Effector memory CD8-positive, alpha-beta T cell (primary cell): ENCODE measurements at places on chromosomes 1 and 21.

DNA sequence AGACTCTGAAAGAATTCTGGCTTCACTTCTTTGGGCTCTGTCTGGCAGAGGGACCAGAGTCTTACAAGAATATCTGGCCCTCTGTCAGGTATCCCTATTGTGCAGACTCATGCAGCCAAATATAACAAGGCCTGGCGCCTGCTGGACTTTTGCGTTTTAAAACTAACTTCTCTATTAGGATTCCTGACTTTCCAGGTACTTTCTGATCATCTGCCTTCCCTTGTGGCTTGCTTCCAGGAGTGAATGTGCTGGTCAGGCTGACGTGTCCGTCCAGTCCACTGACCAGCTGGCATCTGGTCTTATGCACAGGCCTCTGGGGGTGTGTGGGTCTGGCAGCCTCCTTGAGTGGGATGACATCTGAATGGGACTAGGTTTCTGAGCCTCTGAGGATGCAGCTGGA is 8.6 kb upstream of the RAB29 start:
- DNase-seq: no peak

DNA sequence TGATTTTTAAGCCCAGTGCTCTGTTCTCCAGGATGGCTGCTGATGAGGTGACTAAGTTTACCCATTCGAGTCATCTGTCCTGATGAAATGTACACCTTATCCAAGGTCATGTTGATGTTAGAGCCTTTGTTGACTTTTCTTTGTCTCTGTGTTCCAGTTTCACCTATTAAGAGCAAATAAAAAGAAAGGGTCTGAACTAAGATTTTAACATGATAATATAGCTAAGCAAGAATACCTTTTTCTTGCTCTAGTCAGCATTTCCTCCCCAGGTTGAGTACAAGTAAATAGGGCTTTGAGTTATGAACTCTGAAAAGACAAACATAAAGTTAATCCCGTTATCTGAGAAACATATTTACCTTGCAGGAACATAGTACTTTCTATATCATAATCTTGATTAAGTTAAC is 52.1 kb upstream of the GPR88 start:
- DNase-seq: no peak

GRCh38 chr21:43291347-43291950 is 122.6 kb downstream of the CRYAA start:
- no peak for DNase-seq

DNA sequence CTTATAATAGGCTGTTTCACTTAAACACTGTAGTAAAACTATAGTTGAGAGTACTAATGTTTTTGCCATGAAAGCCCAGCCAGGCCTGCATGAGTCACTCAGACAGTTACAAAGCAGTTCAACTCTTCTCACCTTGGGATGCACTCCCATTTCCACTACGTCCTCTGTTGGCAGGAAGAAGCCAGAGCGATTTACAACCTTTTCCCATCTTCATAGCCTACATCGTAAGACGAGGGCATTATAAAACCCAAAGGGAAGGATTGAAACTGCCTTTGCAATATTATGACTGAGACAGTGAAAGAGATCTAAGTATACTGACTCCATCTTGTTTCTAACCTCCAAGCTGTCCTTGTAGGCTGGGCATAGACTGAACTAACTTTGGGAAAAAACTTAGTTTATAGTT is 71.8 kb upstream of the CSF1 start:
- DNase-seq: no peak

- DNase-seq: no peak
Observed at GRCh38 chr1:6960291-6960811, 175.1 kb downstream of the CAMTA1 start.

DNA sequence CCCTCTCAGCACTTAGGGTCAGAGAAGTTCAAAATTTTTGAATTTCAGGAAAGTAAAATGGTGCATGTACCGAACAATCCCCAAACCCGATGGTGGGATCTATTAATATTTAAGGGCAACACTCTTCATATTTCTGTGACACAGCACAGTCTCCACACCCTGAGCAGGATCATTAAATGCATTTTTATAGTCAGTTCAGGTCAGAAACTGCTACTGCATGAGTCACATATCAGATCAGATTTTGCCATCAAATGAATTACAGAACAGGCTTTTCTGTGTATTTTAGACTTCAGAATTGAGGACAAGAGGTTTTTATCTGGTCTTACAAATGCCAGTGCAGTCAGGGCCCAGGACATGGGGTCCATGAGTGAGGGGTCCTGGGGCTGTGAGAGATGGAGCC is 79.2 kb downstream of the RIPK4 start:
- no peak for DNase-seq

GRCh38 chr1:56803561-56804156 is 15.5 kb downstream of the FYB2 start:
- no peak for DNase-seq

GRCh38 chr1:110612060-110612745 is 6.0 kb upstream of the KCNA2 start:
- DNase-seq: no peak

DNA sequence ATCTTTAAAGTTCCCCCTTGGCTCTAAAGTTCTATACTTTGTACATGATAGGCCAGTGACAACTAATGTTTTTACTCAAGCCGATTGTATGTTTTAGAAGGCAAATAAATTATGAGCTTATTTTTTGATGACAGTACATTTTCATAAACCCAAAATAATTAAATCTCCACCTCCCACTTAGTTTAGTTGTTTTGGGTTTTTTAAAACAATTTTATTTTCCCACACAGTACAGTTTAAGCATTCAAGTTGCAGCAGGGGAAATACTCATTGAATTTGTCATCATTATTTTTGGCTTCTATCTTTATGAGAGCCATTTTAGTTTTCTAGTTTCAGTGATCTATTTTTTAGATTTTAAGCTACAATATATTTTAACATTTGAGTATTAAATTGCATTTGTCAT is 93.6 kb downstream of the OLFML2B start:
- DNase-seq: no peak

GRCh38 chr1:184755226-184756065 is 788 bp upstream of the EDEM3 start:
- DNase-seq: no peak

- no peak for DNase-seq
Observed at GRCh38 chr1:3373175-3373574, 81.3 kb upstream of the ARHGEF16 start.

GRCh38 chr1:29624320-29625083 is 388.2 kb downstream of the PTPRU start:
- DNase-seq: no peak
